GM03348 (cell line): ENCODE measurements at places on chromosomes 12 and 14.
A peak's percentile ranks its signal among the peaks of the same experiment; 100 is the strongest.

DNA sequence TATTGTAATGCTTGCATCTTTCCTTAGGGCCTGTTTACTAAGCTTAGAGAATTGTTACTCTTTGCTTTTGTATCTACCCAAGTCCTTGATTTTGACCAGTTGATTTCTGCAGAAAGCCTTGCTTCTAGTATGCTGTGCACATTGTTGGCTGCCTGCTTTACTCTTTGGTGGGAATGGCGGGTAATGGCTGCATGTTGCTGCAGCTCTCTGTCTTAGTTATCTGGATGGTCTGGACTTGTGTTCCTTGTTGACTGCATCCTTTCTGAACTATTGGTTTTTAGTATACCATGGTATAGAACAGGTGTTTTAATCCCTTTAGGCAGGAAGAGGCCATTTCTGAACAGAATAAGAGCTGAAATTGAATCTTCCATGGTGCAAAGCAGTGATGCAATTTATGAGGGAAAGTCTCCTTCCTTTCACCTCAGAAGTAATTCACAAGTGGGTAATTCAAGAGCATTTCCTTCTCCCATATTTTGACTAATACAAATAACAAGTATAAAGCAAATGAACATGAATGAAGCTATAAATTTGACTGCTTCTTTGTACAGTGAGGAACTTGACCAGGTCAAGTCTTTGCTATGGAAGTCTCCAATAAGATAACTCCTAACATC is 466.4 kb downstream of the NPAS3 start:
- no peak for DNase-seq

GRCh38 chr12:31318657-31319269 is 7.2 kb downstream of the SINHCAF start:
- no peak for DNase-seq

GRCh38 chr12:126930234-126930633 is 1336.7 kb upstream of the TMEM132C start:
- no peak for DNase-seq

- peak; percentile 62 for DNase-seq
These were observed 142.8 kb downstream of the PAWR start for GRCh38 chr12:79547735-79548609.

- DNase-seq: peak; percentile 6
These were observed 145.1 kb upstream of the DIO2 start for GRCh38 chr14:80356413-80356812.

GRCh38 chr14:92538412-92538985 is 24.9 kb downstream of the RIN3 start:
- no peak for DNase-seq

GRCh38 chr12:123595729-123596128 is 6.2 kb upstream of the DDX55 start:
- DNase-seq: no peak

DNA sequence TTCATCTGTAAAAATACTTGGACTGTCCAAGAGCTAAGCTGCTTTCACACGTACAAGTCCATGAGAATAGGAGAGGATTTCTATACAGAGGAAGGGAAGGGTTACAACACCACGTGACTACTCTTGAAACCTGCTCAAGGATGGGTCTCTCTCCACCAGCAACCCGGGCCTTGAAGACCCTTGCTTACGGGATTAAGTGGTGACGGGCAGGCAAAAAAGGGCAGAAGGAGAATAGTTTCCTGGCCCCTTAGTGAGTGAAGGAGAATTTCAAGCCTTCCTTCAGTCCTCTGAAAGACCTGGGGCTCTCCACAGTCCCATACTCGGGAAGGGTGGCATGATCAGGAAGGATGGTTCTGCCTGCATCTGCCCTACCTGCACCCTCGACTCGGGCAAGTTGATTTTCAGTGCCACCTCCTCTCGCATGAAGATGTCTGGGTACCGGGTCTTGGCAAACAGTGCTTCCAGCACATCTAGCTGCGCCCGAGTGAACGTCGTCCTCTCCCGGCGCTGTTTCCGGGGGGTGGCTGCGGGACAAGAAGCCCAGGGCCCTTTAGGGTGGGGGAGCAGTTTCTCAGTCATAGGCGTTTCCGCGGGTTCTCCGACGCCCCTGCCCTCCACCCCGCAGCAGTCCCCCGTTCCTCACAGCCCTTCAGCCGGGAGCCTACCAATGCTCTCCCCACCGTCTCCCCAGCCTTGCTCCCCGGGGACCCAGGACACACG is 6.3 kb downstream of the OTX2 start:
- DNase-seq: no peak

DNA sequence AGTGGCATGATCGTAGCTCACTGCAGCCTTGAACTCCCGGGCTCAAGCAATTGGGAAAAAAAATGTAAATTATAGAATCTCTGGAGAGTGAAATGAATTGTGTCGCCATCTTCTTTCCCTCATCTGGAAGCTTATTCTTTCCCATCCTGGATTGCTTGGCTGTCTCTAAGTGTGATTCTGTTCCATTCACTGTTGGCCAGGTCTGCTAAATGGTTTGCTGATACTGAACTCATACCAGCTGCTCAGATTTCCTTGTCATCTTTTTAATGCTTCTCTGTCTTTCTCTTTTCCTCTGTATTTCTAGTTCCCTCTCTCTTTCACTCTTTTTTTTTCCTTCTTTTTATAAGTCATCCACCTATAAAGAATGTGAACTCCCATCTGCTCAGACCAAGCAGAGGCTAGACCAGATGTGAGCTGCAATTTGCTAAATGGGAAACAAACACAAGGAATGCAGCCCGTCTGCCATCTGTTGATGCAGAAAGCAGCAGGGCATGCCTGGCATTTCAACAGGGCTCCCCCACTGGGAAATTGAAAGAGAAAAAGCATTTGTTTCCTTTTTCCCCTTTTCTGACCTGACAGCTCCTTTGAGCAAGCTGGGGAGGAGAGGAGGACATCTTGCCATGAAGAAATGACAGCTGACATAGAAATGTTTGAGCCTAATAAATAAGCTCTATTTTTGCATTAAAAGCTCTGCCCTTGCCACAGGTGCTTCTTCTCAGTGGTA is 1823.6 kb upstream of the FLRT2 start:
- DNase-seq: no peak

DNA sequence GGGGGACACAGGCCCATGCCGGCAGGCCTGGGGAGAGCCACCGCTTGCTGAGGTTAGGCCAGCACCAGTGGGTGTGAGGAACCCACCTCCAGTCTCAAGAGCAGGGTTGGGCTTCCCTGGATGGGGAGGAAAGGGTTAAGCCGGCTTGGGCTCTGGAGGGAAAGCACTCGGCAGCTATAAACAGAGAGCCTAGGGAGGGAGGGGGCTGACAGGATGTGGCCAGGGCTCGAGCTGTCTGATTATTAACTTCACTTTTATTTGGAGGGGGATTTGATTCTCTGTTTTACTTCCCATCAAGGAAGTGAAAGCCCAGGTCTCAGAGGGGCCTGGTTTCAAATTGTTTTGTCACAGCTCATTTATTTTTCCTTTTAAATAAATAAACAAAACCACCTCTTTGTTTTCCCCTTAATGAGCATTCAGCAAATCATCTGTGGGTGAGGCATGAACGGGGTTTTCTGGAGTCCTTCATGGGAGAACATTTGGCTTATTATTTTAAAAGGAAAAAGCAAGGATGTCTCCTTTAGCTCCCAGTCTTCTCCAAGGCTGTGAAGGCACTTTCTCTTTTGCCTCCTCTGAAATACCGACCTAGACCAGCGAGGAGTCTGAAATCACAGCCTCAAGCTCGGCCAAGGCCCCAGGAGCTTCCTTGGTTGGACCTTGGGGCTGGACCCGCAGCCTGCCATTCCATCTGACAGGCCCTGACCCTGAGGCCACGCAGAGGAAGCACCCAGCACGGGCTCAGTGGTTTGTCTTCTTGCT is 21.9 kb upstream of the ZFP36L1 start:
- DNase-seq: peak; percentile 57

DNA sequence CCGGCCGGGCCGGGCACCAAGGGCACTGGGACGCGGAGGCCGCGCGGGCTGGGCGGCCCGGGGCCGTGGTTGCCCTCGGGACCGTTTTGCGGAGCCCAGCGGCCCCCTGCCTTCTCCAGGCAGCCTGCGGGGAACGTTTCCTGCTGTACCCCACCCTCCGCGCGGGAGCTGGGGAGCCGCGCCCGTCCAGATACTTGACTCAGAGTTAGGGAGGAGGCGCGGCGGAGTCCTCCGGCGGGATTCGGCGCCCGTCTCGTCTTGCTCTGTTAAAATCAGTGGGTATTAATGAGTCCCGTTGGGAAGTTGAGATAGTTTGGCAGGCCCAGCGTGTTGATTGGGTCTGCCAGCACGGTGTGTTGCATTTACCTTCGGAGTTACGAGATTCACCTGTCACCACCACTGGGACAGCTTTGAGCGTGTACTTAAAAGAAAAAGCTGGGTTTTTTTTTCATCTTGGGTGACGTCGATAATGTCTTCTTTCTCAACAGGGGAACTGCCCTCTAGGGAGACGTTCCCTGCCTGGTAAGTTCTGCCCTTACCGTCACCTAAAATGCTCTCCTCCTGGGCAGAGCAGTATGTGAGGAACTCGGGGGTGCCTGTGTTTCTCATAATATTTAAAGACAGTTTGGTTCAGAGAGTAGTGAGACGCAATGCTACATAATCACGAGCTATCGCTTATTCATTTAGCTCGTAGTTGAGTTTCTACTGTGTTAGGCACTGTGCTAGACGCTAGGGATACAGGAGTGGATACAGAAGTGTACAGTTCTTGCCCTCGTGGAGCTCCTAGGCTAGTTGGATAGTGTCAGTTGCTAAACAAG is 596 bp downstream of the DLST start:
- peak; percentile 72 for DNase-seq

- DNase-seq: no peak
These were observed 326.0 kb downstream of the RAD51B start for GRCh38 chr14:68145539-68145938.

DNA sequence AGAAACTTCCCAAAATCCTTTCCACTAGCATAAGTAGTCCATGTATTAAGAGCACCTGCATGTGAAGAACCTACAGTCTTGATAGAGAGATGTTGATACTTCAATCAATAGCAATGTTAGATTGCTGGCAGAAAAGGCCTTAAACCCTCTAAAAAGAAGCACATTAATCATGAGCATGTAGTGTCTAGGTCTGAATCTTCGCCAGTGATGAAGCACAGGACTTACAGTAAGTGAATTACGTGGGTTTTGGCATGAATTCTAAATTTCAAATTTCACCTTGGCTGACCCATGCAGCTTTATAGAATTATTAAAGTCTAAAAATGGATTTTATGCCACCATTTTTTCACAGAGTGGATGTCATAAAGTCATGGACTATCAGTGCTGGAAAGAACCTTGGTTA is 791.6 kb upstream of the NOVA1 start:
- DNase-seq: no peak

DNA sequence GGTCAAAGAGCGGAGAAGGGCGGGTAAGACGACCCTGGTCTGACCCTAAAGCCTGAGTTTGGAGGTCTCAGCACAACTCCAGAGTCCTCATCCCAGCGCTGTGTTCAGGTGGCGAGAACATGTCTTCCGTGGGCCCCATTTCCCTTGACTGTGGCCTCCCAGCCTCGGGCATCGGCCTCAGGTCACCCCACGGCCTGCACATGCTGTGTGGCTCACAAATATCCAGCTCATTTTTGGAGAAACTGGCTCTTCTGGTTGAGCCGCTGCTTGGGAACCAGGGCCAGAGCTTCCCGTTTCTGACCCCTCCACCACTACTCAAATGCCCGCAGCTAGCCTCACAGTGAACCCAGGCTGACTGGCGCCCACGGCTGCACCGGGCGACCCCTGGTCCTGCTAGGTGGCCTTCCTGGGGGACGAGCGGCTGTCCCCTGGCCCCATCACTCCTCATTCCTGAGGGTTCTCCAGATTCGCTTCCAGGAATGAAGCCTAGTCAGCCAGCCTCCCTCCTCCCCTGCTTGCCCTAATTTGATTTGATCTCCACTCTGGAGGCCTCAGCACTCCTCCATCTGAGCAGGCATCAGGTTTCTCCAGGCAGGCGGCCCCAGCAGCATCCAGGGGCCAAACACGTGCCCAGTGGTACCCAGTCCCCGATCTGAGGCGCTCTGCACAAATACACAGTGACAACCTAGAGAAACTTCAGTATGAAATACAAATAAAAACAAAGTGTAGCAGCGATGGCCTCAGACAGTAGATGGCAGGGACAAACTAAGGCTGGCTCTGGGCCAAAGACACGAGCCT is 4.7 kb downstream of the P2RX2 start:
- no peak for DNase-seq

DNA sequence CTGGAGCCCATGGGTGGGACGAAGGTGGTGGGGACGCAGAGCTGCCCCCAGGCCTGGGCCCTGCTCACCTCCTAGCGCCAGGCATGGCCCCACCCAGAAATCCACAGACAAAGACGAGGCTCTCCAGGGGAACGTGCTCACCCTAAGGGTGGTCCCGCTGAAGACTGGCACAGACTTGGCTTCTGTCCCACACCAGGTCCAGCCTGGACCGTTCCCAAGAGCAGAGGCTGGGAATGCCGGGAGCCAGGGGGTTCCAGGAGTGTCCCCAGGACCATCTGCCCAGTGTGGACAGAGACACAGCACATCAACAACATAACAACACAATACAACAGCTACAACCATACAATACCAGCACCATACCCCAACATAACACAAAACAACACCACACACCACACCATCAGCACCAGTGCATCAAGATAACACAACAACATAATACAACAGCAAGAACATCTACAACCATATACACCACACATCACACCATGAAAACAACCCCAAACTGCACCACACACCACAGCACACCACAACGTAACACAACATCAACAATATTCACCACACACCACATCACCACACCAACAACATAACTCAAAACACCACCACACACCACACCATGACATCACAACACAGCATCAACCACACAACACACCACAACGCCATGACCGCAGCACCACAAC is 329.6 kb downstream of the ADGRD1 start:
- no peak for DNase-seq

- peak; percentile 49 for DNase-seq
These were observed 57.1 kb downstream of the DYRK2 start for GRCh38 chr12:67705394-67706370.

DNA sequence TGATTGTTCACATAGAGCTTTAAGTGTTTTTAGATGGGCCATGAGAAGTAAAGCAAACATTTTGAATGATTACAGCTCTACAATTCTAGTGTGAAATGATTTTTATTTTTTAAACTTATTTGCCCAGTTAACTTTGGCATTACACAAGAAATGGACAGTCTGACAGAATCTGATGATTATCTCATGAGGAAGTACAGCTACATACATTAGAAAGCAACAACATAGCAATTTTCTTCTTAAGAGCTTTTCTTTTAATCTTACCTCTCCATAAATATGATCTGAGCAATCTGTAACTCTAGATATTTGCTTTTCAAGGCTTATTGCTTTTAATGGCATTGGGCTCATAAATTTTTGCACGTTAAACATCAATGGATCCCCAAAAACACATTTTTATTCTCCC is 26.5 kb upstream of the PPP1R12A start:
- no peak for DNase-seq

- DNase-seq: peak; percentile 13
These were observed 634.2 kb downstream of the SLC16A7 start for GRCh38 chr12:60230056-60230455.
